NCI-H446 (cell line): ENCODE measurements at places on chromosomes 3 and 15.
A peak's percentile ranks its signal among the peaks of the same experiment; 100 is the strongest.

GRCh38 chr3:27699067-27699466, 23.1 kb downstream of the EOMES start:
- DNase-seq = no peak

GRCh38 chr15:87722941-87723691, 533.4 kb downstream of the NTRK3 start:
- no peak for DNase-seq

- DNase-seq = peak; percentile 22
These were observed 77.3 kb downstream of the CNTN3 start for GRCh38 chr3:74537164-74537563.

GRCh38 chr15:100430411-100430810, 88.6 kb upstream of the ADAMTS17 start:
- no peak for DNase-seq

GRCh38 chr3:171245796-171246765, 214.1 kb downstream of the TNIK start:
- no peak for DNase-seq

GRCh38 chr3:16877911-16878310, 6.8 kb upstream of the PLCL2 start:
- no peak for DNase-seq

DNA sequence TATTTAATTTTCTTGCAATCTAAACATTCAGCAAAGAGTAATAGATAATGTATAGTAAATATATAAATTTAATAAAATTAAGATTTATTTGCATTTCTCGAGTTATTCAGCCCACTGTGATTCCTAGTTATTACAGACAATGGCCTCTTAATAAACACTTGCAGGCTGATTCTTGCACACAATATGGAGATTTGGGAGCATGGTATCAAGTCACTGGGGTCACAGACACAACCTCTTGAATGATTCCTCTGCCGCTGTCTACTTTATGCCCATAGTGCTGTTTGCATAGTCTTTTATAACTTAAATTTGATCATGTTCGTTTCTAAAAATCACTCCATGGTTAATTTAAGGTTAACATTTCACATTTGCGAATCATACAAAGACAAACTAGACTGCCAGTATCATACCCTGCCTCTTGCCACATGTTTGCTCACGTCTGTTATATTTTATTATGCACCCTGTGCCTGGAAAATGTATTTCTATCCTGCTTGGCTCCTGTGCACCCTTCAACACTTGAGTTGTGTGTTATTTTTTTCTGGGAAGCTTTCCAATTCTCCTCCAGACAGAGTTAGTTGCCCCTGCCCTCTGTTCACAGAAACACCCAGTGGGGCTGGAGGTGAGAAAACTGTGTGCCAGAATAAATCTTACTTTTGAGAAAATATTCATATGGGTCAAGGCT, 206.3 kb upstream of the ROBO1 start:
- no peak for DNase-seq

- peak; percentile 95 for DNase-seq
These were observed 1272.9 kb downstream of the ROBO1 start for GRCh38 chr3:78494851-78495250.

- DNase-seq = no peak
These were observed 96.7 kb downstream of the CD47 start for GRCh38 chr3:107994181-107994580.

GRCh38 chr3:61157414-61157813, 93.8 kb downstream of the FHIT start:
- no peak for DNase-seq
